ENCODE measurements at places on chromosomes 2 and 18. TPM values are rescaled to one million over a fixed set of nuclear protein-coding genes. Genes with fewer than 3 reads are reported as not detected.
A peak's percentile ranks its signal among the peaks of the same experiment; 100 is the strongest.

- no peak for DNase-seq
Observed at GRCh38 chr2:64586054-64586453, 61.9 kb downstream of the AFTPH start.

The PROM2 gene
- total RNA-seq: 16.0 TPM

The CASP10 gene
- total RNA-seq: 0.86 TPM

DNA sequence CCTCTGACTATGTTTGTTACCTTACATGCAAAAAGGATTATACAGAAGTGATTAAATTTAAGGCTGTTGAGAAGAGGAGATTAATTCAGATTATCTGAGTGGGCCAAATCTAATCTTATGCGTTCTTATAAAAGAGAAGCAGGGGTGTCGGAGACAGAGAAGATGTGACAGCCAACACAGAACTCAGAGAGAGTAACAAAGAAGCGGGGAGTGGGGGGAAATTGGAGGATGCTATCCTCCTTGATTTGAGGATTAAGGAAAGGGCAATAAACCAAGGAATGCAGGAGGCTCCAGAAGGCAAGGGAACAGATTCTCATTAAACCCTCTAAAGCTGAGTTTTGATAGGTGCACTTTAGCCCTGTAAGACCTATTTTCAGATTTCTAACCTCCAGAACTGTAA is 291.3 kb upstream of the REG3G start:
- DNase-seq: no peak

DNA sequence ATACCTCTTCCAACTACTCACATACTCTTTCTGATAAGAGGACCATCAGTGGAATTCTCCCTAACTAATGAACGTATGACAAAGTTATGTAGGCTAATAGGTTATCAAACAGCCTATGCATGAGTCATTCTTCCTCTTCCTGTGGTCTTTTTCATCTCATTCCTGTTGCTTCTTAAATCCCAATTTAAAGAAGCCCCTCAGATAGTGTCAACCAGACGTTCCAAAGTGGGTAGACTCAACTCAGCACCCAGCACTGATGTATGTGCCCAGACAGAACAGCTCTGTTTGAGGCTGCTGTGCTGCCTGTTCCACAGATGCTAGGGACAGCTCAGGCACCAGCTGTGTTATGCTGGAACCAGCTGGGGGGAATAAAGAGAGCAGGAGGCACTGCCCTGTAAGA is 52.6 kb downstream of the CXCR4 start:
- peak; percentile 2 for DNase-seq

The GLB1L gene
- 10.4 TPM for total RNA-seq

DNA sequence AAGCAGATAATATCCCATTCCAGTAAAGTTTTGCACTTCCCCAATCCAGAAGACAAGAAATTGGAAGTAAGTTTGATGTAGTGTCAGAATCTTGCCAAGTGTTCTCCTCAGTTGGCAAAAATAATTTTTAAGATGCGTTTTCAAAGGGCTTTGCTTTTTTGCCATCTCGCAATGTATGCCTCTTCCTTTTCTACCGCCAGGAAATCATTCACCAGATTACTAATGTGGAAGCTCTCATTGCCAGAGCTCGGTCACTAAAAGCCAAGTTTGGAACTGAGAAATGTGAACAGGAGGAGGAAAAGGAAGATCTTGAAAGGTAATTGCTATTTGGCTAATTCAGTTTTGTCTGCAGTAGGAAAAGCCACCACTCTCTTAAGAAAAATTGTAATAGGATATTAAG is 110.7 kb downstream of the RAB3GAP1 start:
- DNase-seq: no peak

DNA sequence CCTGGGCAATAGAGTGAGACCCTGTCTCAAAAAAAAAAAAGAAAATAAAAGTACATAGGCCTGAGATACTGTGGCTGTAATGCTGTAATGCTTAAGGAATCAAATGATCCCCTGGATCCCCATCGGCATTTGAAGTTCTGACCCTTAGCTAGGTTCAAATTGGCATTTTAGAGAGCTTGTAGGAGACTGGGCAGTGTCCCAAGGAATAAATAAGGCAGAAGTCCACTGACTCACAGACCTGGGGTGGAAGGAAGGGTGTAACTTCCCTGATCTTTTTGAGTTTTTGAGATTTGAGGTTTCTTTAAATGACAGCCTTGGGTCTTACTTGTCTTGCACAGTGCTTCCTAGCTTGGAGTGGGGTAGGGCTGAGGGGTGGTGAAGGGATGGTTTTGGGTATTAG is 553.7 kb downstream of the SLC4A3 start:
- DNase-seq: no peak

The NEU2 gene
- total RNA-seq: not detected

GRCh38 chr2:23675506-23675905 is 251.4 kb downstream of the ATAD2B start:
- no peak for DNase-seq

DNA sequence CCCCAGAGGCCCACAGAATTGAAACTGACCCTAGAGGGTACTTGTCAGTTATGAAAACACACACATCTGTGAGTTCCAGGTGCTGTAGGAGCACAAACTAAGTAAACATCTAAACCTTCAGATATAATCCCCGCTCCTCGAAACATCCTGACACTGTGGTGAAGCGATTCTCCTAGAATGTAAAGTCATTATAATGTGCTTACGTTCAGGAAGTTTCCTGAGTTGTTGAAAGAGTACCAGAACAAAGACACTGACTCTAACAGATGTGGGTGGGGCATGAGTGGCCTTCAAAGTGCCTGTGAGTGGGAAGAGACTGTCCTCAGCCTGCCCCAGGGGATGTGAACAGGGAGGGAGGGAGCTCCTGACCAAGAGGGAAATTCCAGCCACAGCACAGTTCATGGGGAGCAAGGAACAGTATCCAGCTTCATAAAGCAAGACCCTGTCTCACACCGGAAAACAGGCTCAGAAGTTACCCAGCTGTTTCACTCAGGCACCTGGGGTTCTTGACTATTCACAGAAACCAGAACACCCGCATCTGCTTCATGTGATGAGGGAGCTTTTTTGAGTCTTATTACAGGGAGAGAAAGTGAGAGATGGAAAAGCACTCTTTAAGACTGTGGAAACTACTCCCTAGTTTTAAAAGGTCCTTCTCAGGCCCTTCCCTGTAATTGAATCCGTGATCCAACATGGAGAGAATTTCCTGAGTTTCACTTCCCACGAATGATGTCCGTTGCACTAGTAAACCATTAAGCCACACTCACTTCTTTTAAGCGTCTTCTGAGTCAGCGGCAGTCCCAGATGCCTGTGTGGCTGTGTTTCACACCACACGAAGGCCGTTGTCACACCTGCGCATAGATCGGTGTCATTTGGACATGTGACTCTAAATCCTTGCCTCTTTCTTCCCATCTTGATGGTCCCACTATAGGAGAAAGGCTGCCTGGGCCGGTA is 88.6 kb upstream of the EML6 start:
- DNase-seq: peak; percentile 82

GRCh38 chr2:75516378-75517360 is 44.1 kb downstream of the EVA1A start:
- no peak for DNase-seq

- DNase-seq: peak; percentile 75
Observed at GRCh38 chr2:171598713-171599319, 76.5 kb downstream of the CYBRD1 start.
